ENCODE measurements at places on chromosomes 12 and 14. TPM values are rescaled to one million over a fixed set of nuclear protein-coding genes. Genes with fewer than 3 reads are reported as not detected.

SERPINA12 gene
- not detected for total RNA-seq

AICDA gene
- total RNA-seq: 0.10 TPM

LRRK2 gene
- 11.0 TPM for total RNA-seq

TAS2R43 gene
- total RNA-seq: not detected

ENDOU gene
- total RNA-seq: 0.62 TPM

MSRB3 gene
- 151 TPM for total RNA-seq

AMHR2 gene
- total RNA-seq: 0.34 TPM

SPTB gene
- total RNA-seq: 63.6 TPM

NTS gene
- total RNA-seq: 0.21 TPM

ACTN1 gene
- total RNA-seq: 319 TPM

SLC25A29 gene
- 19.7 TPM for total RNA-seq

TCL1B gene
- not detected for total RNA-seq

TBK1 gene
- 13.2 TPM for total RNA-seq

BHLHE41 gene
- total RNA-seq: 18.6 TPM

SNRNP35 gene
- total RNA-seq: 22.3 TPM

PIANP gene
- total RNA-seq: 0.42 TPM

NUAK1 gene
- 40.1 TPM for total RNA-seq

KRT6B gene
- total RNA-seq: not detected

LRP1-AS gene
- not detected for total RNA-seq

SLC25A47 gene
- total RNA-seq: not detected

FAM181A gene
- total RNA-seq: not detected

DNAJC22 gene
- total RNA-seq: 0.68 TPM

AMDHD1 gene
- total RNA-seq: 0.82 TPM

BMP4 gene
- total RNA-seq: 9.2 TPM

ATXN3 gene
- 17.2 TPM for total RNA-seq

SIX1 gene
- 0.24 TPM for total RNA-seq

TSPAN8 gene
- total RNA-seq: 1.2 TPM

SCNN1A gene
- 3.5 TPM for total RNA-seq

KRT6A gene
- total RNA-seq: 0.24 TPM

HOXC6 gene
- not detected for total RNA-seq

SLC22A17 gene
- total RNA-seq: 31.4 TPM
